NCI-H446 treated with DMSO at 0.1 percent for 48 hours (cell line): ENCODE measurements at places on chromosomes 3 and 15.

- DNase-seq = no peak
Observed at GRCh38 chr15:39468828-39469227, 112.1 kb upstream of the THBS1 start.

- no peak for DNase-seq
Observed at GRCh38 chr15:93088981-93089726, at the start of gene RGMA. Gene RGMA (minus strand): TSS chr15:93089211. CDS start chr15:93088932, 279 bp downstream.

DNA sequence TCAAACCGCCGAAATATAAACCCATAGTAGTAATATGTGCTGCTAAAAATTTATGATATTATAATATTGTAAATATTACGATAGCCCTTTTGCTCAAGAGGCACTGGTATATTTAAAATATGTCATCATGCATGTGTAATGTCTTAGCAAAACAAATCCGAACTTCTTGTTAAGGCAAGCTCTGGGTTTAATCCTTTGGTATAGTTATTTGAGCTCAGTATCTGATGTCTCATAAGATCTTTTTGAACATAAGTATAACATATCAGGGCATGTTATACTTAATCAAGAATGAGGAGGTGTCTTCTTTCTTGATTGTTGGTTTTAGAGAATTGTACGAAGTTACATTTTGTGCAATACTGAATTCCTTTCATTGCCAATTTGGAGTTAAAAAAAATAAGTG lies 154.1 kb upstream of the CBLB start:
- no peak for DNase-seq

DNA sequence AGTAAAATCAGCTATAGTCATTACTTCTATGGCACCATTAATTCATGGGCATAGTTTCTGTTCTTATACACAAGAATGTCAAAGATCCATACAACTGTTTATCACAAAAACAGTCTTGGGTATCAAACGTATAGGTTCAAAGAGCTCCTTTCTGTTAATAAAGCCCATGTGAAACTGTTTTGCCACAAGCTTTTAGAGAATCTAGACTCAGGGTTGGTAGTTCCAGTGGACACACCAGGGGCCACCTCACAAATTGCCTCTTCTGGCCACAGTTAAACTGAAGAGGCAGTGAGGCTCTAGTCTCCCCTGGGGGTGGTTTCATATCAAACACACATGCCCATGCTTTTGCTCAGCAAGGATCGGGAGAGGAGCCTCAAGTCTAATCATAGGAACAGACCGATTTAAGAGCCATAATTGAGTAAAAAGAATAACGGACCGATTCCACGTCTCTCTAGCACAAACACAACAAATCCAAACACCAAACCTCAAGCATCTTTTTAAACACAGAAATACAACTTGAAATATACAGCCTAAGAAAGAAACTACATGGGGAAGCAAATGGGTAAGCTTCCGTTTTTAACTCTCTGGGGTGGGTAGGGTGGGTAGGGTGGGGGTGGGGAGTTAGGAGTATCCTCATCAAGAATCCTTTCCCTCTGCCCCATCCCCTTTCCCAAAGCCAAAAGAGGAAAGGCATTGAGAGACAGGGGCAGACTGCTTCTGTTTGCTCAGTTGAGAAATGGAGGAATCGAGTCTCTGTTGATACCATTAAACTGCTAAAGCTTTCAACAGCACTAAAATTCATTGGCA lies 443.3 kb downstream of the MAGI1 start:
- peak; percentile 16 for DNase-seq

DNA sequence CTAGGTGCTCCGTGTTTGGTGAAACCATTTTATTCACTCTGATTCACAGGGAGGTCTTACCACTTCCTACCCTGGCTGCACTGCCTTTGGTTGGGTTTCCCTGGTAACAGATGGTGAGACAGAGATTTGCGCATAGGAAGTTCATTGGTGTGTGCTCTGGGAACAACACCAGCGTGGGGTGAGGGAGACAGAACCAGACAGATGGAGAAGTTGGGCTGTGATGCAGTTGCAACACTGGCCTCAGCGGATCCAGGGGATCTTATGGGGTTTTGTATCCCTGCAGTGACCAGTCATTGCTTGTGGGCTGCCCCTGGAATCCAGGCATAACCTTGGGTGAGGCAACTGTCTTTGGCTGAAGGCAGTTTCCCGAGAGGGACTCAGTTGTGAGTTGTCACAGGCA lies 12.5 kb upstream of the IL16 start:
- no peak for DNase-seq

- DNase-seq = no peak
Observed at GRCh38 chr3:148512648-148513047, 185.1 kb upstream of the AGTR1 start.

DNA sequence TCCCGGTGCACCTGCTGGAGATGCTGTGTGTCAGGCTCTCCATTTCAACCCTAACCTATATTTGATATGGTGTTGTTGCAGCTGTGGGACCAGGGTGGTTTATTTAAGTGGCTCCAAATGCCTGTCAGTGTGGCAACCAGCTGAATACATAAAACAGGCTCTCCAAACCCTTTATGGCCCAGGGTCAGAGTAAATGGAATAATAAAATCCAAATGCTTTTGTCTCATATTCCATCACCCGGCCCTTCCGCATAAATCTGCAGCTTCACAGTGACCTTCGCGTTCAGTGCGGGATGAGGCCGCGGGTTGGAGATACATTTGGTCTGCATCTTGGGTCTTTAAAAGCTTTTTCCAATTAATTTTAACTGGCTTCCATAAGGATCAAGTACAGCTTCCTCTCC lies 382.1 kb upstream of the NR2F2 start:
- DNase-seq = no peak

GRCh38 chr3:160399125-160400029 lies at the start of the genes IFT80 and SMC4:
Gene IFT80 (minus strand): TSS chr3:160399225. CDS start chr3:160384600, 14,625 bp downstream.
Gene SMC4 (plus strand): TSS chr3:160399650. CDS start chr3:160400827, 1,177 bp downstream.
- peak; percentile 93 for DNase-seq

- DNase-seq = no peak
Observed at GRCh38 chr3:189389346-189389745, 217.6 kb downstream of the TPRG1 start.

- no peak for DNase-seq
Observed at GRCh38 chr15:65020419-65020818, 9.0 kb downstream of the MTFMT start.

GRCh38 chr15:42101861-42102260 lies 7.5 kb upstream of the PLA2G4D start:
- no peak for DNase-seq

DNA sequence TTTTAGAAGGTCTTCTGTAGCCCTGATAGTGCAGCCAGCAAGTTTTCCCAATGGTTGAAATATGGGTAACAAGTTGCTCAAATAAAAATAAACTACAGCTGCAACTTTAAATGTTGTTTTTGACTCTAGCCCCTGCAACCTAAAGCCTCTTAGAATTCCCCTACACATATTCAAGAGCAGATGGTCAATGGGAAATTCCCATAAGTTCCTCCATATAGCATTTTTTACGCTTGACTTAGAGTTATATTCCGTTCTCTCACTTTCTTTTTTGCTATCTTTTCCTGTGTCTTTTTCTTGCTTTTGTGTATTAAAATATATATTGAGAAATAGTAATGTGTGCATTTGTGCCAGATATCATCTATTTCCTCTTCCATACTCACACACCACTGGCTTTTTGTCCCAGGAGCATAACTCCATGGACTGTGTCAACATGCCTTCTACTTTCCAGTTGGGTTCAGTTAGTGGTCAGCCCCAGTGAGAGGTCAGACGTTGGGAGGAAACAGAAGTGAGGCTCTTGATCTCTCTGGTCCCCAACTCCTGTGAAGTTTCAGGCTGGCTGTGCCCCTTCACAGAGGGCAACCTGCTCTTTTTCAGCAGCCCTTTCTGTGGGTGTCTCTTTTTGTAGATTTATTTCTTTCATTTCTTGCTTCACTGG lies 63.3 kb upstream of the TP63 start:
- no peak for DNase-seq

GRCh38 chr3:180117381-180118163 lies 80.8 kb upstream of the PEX5L start:
- DNase-seq = no peak

- DNase-seq = no peak
Observed at GRCh38 chr15:33188641-33189257, 5.8 kb downstream of the FMN1 start.

- no peak for DNase-seq
Observed at GRCh38 chr3:43043071-43043766, 62.7 kb downstream of the POMGNT2 start.

DNA sequence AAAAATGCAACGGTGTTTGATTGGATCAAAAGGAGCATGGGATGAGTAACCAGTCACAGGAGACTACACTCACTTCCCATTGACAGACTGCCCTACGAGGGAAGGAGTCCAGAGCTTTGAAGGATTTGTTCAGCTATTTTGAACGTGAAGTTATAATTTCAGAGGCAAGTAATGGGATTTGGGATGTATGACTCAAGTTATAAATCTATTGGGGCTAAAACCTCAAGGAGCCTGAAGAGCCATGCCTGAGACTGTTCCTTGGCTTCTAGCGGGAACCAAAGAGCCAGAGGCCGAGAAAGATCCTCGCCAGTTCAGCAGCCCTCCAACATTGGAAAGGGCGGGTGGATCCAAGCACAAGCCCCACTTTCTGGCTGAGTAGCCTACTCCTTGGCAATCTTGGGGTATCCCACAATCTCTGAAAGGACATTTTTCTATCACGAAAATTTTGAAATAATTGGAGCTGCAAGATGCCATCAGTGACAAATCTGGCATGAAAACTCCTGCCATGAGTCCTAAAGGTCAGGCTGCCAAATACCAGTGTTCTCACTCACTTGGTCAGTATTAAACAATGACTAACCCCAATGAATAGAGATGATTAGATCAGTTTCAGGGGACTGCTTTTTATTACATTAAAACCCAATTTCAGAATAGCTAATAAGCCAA lies 48.6 kb upstream of the SLCO2A1 start:
- DNase-seq = no peak

DNA sequence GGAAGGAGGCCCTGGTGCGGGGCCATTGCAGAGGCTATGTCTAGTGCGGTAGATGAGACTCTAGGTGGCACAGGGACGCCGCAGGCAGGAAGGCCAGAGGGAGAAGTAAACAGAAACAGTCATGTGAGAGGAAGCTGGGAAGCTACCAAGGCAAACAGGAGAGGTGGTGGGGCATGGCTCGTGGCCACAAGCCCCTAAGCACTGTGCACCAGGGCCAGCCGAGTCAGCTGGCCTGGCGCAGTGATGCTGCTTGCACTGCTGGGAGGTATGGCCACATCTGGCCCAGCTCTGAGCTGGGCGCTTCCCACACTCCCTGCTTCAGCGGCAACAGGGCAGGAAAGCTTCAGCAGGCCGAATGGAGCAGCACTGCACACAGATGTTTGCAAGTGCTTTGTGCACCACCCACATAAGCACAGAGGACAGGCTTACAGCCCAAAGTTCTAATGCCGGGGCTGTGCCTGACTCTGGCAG lies 76.6 kb downstream of the SRGAP3 start:
- no peak for DNase-seq

GRCh38 chr3:133945381-133946095 lies 49.9 kb upstream of the RAB6B start:
- DNase-seq = no peak

- DNase-seq = peak; percentile 65
Observed at GRCh38 chr15:40098489-40099261, 10.0 kb downstream of the BMF start.

DNA sequence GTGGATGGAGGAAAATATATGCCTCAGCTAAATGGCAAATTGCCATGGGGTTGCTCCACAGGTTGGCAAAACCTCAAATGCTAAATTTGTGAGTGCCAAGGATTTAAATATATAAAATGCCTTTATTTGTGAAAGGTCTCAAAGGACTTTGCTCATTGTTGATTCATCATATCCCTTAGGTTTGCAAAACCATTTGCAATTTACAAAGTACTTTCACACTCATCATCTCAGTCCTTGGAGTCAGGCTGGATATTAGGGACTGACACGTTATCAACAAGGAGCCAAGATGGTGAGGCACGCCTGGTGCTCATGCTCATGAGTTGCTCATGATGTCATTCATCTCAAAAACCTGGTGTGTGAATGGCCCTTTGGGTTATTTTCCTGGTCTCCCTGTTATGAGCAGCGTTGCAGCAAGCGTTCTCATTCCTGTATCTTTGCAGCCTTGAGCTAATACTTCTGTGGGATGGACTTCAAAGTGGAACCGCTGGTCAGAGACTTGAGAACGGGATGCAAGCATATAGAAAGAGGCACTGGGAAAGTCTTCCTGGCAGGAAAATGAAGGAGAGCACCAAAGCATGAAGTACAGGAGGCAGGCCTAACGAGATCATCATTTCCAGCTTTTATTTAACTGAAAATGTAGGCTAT lies 66.0 kb downstream of the MYO1E start:
- DNase-seq = no peak

GRCh38 chr15:52254391-52254790 lies 41.2 kb downstream of the MYO5C start:
- DNase-seq = no peak

GRCh38 chr3:105864212-105864611 lies 4.6 kb downstream of the CBLB start:
- DNase-seq = no peak

DNA sequence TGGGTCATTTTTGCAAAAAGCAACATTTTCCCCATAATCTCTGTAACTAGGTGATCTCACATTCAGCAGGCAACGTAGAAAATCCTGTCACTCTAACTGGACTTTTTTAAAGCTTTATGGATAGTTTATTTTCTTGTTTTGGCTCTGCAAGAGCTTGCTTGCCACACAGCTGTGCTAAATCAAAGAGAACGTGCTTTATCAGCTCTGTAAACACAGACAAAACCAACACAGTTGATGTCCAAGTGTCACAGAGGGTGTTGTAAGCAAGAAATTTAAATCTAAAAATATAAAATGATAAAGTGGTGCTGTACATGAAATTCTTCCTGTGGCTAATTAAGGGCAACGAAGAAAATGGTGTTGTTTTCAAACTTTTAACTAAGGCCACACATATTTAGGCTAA lies 97.5 kb upstream of the STAC start:
- DNase-seq = no peak

- DNase-seq = no peak
Observed at GRCh38 chr15:90761629-90762028, 44.5 kb downstream of the BLM start.

DNA sequence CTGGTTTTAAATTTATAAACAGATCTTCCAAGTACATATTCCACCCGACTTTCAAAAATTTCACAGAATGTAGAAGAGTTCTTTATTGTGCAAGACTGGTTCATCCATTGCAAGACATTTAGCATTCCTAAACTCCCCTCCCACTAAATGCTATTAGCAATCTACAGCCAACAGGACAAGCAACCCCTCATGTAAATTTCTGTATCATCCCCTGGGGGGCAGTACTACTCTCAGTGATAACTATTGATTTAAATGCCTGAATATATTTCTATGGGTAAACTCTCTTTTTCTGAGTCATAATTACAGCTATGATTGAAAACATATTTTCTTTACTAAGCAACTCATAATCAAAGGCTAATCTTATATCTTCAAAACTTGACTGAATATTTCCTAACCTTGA lies 10.7 kb upstream of the SLC15A2 start:
- peak; percentile 12 for DNase-seq

DNA sequence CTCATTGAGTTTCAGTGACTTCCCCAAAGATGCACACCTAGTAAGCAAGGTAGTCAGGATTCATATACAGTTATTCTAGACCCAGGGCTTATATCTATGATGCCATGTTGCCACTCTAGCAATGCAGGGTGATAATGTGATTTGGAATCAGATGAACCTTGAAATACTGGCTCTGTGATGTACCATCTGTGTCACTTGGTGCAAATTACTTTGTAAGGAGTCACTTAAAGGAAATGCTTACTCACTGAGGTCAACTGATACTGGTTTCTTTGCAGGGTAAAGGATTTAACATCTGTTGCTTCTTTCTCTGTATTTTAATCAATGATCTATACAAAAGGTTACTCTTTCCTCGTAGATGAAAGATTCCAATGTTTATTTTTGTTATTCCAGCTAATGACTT lies 10.8 kb downstream of the ASB14 start:
- no peak for DNase-seq

- DNase-seq = no peak
Observed at GRCh38 chr15:49538520-49538919, 82.1 kb downstream of the FAM227B start.
